RWPE2 (cell line): ENCODE measurements at places on chromosomes 4 and X.
A peak's percentile ranks its signal among the peaks of the same experiment; 100 is the strongest.

DNA sequence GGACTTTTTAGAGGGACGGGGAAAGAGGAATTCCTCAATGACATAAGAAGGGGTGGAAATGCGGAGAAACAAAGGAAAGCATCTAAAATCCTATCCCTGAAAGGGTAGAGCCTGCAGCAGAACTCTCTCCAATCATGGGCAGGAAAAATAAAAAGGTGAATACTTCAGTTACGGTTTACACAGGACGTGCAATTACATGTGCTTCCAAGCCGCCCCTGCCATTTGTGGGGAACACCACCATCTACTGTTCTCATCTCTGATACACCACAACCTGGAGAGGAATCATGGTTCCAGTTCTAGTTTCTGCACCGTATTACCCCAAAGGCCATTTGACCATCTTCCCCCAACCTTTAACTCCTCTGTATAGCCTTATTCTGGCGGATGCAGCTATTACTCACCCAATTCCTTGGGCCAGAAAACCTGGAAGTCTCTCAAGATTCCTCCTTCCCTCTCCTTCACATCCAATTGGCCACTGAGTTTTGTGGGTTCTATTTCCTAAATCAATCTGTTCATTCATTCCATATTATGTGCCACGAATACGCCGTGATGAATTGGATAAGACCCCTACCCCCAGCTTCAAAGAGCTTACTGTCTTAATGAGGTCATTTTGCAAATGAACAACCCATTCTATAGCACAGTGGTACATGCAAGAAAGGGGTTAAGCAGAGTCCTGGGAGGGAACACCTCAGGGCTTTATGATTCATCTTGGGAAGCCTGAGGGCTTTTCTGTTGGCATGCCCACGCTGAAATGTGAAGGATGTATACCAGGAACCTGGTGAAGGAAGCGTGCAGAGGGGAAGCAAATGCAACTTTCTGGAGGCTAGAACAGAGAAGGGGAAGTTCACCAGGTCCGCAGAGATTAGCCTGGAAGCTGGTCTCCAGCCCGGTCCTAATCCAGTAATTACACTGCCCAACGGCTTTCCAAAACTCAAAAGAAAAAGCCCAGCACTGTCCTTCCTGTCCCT lies 1.4 kb upstream of the MSL3 start:
- DNase-seq = no peak

DNA sequence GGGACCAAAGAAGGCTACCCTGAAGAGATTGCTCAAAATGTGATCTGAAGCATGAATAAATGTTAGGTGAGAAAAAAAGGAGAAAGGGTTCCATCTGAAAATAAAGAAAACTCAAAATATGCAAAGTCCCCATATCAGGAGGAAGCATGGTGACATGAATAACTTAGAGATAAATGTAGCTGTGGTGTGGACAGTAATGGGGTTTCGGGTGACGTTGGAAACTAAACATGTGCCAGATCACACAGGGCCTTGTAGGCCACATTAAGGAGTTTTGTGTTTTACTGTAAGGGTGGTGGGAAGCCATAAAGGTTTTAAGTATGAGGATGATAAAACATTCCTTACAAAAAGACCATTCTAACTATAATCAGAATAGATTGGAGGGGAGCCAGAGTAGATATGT lies 40.3 kb upstream of the ACSL4 start:
- no peak for DNase-seq

DNA sequence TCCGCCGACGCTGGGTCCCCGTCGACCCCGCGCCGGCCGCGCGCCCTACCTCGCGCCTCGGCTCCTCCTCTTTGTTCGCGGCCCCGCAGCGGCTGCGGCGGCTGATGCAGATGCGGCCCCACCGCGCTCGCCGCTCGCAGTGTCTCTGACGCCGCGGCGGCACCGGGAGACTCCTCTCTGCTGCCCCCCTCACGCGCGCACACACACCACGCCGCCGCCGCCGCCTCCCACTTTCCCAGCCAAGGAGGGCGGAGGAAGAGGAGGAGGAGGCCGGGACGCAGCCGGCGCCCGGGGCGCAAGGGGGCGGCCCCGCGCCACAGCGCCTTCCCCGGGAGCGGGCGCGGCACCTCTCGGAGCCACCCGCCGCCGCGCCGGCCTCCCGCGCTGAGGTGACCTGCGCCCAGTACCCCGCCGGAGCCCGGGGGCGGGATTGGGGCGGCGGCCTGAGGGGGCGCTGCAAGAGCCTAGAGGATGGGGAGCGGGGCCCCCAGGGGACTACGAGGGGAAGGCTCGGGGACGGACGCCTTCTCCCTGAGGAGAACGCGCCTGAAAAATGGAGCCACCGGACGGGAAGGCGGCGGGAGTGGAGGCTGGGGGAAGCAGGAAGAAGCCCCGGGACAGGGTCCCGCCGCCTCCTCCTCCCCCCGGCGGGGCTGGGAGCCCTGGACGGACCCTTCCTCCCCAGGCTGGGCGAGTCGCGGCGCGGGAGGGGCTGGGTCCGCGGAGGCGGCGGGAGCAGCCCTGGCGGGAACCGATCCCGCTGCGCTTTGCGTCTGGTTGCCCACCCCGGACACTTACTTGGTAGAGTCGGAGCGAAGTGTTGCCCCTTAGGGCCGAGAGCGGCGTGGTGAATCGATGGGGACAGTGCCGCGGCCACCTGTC lies at the start of gene SH3RF1:
Gene SH3RF1 (minus strand): TSS at position 147 of the 882 bp plus-strand sequence. CDS start 1,744 bp downstream, outside the sequence.
- DNase-seq = peak; percentile 83

DNA sequence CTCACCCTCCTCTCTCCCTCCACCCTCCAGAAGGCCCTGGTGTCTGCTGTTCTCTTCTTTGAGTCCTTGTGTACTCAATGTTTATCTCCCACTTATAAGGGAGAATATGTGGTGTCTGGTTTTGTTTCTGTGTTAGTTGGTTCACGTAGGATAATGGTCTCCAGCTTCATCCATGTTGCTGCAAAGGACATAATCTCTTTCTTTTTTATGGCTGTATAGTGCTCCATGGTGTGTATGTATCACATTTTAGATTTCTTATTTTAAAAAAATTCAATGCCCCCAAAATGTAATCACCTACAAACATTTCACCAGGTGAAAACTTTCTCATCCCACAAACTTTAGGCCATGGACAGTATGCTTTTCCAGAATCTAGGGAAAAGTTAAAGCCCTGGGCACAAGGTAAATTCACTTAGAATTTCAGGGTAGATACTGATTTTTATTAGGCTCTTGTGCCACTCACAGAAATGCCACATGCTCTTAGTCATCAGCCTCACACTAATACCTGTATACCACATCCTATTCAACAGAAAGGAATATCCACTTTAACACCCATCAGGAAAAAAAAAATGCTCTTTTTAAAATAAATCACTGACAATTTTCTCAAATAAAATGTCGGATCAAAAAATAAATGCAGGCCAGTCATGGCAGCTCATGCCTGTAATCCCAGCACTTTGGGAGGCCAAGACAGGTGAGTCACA lies 104.8 kb upstream of the ENPP6 start:
- no peak for DNase-seq

DNA sequence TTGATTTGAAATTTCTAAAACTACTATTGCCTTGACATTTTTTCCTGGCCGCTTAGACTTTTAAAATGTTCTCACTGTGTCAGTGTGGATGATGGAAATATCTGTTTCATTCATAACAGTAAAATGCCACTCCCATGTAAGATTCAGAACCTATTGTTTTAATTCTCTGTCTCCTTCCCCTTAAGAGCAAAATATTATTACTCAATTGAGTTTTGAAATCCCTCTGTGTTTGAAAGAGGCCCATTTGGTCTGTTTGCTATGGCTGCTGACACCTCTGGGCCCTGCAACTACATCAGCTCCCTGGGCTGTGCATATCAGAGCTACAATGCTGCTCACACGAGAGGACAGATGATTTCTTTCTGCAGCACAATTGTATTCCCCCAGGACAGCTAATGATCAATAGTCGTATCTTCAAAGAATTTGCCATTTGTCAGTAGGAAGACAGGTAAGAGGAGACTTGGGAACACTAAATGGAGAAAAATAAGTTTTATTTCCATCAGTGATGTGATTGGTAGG lies 388.0 kb upstream of the GALNT7 start:
- DNase-seq = no peak
